Lung (tissue), 17 donors: ENCODE measurements at places on chromosomes 1 and 21. TPM values are rescaled to one million over a fixed set of nuclear protein-coding genes. Genes with fewer than 3 reads are reported as not detected.
A peak's percentile ranks its signal among the peaks of the same experiment; 100 is the strongest.

DNA sequence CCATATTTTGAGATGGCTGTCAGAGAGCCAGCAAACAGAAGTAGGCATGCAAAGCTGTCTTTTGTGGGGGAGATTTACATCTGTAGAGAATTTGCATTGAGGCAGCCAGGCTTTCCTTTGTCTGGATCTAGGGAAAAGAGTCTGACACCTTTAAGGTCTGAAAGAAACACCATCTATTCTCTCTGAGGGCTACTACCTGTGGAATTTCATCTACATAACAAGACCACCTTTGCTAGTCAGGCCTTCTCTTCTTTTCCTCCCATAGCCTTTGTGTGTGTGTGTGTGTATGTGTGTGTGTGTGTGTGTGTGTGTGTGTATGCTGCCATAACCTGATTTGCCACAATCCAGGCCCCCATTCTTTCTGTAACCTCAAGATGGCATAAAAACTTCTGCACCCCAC, 28.4 kb upstream of the DMRTB1 start:
- no peak for DNase-seq

Gene CRP
- not detected for total RNA-seq

DNA sequence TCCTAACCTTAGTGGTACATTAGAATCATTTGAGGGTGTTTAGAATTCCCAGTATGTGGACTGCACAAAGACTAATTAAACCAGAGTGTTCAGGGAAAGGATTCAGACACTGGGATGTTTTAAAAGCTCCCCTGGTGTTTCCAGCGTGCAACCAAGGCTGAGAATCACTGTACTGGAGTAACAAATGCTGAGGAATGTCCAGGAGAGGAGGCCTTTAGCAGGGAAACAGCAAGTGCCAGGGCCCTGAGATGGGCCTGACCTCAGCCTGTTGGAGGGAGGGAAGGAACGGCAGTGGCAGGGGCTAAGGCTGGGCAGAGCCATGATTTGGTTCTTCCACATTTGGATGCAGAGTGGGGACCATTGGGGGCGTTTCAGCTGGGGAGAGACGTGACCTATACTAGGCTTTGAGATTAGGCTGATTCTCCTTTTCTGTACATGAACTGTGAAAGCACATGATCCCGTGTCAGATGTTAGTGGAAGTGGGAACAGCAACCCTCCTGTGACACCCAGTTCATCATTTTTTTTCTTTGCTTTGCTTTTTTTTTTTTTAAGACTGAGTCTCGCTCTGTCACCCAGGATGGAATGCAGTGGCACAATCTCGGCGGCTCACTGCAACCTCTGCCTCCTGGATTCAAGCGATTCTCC, 49.3 kb downstream of the KANK4 start:
- no peak for DNase-seq

DNA sequence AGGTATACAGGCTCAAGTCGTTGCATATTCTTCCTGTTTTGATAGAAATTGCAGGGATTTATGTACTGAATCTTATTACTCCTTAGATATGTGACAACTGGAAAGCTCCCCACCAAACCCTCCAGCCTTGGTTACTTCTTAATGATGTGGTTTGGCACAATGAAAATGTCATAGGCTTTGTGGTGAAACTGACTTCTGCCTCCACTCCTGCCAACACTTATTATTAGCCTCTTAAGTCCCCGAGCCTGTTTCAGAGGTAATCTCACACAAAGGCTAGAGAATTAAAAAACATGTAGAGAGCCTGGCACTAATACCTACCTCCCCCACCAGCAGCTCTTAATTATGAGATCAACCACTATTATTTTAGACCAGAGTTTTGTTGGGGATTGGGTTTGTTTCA, 4.2 kb downstream of the COX20 start:
- DNase-seq, result no peak

DNA sequence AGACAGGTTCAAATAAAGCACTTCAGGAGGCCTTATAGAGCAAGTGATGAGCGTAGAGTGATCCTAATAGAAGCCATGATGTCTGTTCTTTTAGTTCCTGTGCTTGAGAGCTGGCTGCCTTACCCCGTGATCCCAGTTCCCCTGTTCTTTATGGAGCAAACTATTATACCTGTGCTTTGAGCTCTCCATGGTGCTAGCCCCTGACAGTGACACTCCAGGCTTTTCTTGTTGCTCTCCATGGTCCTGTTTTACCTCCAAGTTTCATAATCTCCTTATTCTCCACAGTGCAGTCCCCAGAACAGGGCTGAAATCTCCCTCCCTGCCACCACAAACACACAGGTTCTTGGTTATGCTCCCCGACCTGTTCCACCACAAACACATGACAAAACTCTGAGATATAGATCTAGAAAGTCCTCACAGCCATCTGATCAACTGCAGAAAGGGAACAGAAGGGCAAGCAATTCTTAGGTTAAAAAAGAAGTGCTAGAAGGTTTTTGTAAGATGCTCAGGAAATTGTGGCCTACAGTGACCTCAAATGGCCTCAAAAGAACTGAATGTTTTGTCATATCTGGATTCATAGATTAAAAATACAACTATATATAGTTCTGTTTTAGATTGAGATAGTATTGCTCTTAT, 6.0 kb downstream of the CADM3 start:
- DNase-seq, result peak; percentile 86

Gene HSD11B1
- total RNA-seq, result 39.5 TPM

Gene CRYBG2
- 0.37 TPM for total RNA-seq

- DNase-seq, result no peak
Measured at GRCh38 chr1:220957233-220957605, 78.0 kb downstream of the HLX start.

Gene PGLYRP4
- total RNA-seq, result 3.1 TPM

GRCh38 chr1:192579010-192579738, 3.6 kb downstream of the RGS1 start:
- DNase-seq, result peak; percentile 64

Gene S100A2
- total RNA-seq, result 1.1 TPM

Gene RGS13
- 1.3 TPM for total RNA-seq

DNA sequence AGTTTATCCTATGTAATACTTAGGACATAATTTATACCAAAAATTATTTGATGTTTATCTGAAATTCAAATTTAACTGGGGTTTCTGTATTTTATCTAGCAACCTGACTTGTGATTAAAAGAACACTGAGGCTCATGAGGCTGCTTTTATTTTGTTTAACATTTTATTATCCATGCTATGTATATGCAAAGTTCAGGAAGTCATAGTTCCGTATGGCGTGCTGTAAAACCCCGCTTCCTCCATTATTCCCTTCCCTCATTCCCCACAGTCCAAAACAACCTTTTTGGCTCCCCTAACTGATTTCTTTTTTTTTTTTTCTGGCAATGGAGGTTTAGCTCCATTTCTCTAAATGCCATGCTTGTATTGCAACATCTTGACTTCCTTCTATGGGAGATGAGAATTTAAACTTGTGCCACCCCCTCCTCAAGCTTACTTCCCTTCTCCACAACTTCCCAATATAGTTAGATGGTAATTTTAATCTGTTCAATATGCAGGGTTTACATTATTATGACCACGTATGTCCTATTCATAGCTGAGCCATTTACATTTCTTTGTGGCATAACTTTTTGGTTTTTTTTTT, 138.0 kb upstream of the DNAH14 start:
- no peak for DNase-seq

Gene NR5A2
- 3.2 TPM for total RNA-seq

DNA sequence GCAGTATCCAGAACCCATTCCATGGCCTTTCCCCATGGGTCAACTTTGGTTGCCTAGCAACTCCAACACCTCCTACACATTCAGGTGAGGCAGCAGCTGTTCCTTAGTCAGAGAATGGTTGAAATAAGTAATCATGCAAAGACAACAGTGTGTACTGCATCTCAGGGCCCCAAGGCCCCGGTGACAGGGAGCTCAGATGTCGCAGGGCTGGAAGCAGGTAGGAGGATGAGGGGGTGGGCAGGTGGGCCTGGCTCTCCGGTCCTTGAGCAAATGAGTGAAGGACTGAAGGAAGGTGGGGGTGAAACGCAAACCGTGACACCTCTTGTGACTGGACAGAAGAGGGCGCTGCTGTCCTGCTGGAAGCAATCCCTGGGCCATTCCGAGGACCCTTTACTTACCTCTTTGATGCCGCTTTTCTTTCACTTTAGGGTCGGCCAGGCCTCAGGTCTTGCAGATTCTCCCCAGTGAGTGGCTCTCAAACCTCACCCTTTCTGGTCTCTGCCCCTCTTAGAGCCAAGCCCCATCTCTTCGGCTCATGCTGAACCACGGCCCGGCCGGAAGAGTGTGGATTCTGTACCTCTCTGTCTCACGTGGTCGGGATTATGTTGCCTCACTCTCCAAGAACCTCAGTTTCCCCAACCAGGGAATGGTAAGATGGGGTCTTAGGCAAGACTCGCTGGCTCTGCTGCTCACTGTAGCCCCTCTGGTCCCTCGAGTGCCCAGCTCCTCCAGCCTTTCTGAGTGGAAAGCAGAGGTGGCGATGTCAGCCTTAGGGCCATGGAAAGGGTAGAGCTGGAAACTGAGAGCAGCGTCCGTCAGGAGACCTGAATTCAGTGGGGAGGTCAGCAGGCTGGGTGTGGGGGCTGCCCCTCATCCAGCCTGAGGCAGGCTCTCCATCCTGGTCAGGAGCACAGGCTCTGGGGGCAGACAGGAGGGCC, 5.6 kb upstream of the KCNA10 start:
- DNase-seq, result peak; percentile 47

DNA sequence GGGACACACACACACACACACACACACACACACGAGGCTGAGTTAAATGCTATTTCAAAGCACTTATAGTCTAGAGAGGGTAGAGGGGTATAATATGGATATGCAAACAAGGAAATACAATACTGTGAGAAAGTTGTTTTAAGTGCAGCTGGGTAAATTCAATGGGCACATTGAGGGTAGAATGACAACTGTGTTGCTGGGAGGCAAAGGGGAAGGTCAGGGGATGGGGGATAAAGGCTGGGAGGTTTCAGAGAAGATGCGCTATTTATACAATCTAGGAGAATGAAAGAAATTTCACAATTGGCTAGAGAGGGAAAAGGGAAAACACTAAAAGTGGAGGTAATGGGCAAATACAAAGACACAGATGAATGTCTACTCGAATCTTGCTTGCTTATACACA, 19.4 kb downstream of the EXTL2 start:
- no peak for DNase-seq

DNA sequence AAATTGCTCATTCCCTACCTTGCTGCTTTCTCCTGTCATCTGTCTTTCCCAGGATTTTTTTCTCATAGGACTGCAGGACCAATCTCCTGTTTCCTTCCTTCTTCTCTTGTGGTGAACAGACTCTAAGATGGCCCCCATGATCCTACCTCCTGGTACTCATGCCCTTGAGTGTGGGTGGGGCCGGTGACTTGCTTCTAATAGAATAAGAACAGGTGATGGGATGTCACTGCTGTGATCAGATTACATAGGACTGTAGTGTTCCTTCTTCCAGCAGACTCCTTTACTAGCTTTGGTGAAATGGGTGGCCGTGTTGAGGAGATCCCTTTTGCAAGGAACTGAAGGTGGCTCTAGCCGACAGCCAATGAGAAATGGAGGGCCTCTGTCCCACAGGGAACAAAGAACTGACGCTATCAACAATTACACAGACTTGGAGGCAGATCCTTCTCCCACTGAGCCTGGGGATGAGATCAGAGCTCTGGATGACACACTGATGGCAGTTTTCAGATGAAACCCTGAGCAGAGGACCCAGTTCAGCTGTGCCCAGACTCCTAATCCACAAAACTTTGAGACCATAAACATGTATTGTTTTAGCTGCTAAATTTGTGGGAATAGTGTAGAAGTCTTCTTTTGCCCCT, 7.5 kb downstream of the GSTM3 start:
- DNase-seq, result no peak

Gene OR2T2
- not detected for total RNA-seq

DNA sequence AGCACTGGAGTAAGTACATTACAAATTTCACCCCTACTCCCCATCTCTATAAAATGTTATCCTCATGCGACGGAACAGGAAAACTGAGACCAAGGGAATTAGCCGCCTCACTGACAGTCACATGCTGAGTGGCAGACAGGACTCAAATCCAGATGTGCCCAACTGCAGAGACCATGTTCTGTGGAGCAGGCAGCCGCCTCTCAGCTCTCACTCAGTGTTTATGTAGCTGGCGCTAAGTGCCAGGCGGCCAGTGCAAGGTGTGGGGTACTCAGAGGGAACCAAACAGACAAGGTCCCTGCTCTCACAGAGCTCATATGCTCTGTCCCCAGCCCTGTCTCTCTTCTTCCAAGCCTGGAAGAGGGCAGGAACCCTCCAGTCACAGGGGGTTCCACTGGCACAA, 5.1 kb downstream of the CAPZB start:
- DNase-seq, result no peak

Gene FAAH
- 22.2 TPM for total RNA-seq

DNA sequence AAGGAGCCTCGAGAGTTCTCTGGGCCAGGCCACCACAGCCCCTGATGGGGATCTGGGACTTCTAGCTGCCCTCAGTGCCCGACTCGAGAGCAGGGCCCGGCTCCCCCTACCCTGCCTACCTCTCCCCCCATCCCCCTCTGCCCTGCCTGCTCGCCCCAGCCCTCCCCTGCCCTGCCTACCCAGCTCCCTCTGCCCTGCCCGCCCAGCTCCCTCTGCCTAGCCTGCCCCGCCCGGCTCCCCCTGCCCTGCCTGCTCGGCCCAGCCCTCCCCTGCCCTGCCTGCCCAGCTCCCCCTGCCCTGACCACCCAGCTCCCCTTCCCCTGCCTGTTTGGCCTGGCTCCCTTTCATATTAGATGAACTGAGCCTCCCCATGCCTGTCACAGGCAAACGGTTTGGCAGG, 117.4 kb upstream of the TMEM51 start:
- DNase-seq, result no peak

Gene BEND5
- 10.1 TPM for total RNA-seq

GRCh38 chr1:79006564-79006963, at the start of gene ADGRL4:
Gene ADGRL4 (minus strand): TSS chr1:79006730. CDS start chr1:79006654, 76 bp downstream.
- DNase-seq, result peak; percentile 32

Gene MEX3A
- total RNA-seq, result 8.1 TPM

DNA sequence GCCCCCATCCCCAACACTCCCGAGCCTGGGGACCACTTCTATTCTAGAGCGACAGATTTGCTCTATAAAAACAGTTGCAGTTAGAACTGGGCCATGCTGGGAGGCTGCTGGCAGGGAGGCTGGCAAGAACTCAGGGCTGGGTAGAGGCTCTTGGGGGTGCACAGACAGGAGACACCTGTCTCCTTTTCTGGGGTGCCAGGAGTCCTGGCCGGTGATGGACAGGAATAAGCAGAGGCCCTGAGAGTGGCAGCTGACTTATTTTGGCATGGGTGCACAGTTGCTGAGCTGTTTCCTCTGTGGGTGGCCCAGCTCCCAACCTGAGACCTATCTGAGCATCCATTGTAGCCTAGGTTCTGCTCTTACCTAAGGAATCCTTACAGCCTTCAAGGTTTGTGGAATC, 39.2 kb upstream of the TMPRSS2 start:
- DNase-seq, result no peak

Gene NRIP1
- total RNA-seq, result 29.5 TPM
